ENCODE measurements at places on chromosomes 7 and 10.

- no peak for DNase-seq
Measured at GRCh38 chr10:369221-369683, 234.0 kb downstream of the ZMYND11 start.

- peak; percentile 63 for DNase-seq
Measured at GRCh38 chr10:18238870-18239485, 98.8 kb downstream of the CACNB2 start.

DNA sequence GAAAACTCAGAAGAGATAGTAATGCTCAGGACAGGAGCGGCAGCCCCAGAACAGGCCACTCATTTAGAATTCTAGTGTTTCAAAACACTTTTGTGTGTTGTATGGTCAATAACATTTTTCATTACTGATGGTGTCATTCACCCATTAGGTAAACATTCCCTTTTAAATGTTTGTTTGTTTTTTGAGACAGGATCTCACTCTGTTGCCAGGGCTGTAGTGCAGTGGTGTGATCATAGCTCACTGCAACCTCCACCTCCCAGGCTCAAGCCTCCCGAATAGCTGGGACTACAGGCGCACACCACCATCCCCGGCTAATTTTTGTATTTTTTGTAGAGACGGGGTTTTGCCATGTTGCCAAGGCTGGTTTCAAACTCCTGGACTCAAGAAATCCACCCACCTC is 65.9 kb upstream of the CAPZA2 start:
- DNase-seq, result peak; percentile 74

- DNase-seq, result no peak
Measured at GRCh38 chr10:129653428-129653827, 186.4 kb downstream of the MGMT start.

- DNase-seq, result no peak
Measured at GRCh38 chr10:49528977-49529506, 9.9 kb downstream of the ERCC6 start.

DNA sequence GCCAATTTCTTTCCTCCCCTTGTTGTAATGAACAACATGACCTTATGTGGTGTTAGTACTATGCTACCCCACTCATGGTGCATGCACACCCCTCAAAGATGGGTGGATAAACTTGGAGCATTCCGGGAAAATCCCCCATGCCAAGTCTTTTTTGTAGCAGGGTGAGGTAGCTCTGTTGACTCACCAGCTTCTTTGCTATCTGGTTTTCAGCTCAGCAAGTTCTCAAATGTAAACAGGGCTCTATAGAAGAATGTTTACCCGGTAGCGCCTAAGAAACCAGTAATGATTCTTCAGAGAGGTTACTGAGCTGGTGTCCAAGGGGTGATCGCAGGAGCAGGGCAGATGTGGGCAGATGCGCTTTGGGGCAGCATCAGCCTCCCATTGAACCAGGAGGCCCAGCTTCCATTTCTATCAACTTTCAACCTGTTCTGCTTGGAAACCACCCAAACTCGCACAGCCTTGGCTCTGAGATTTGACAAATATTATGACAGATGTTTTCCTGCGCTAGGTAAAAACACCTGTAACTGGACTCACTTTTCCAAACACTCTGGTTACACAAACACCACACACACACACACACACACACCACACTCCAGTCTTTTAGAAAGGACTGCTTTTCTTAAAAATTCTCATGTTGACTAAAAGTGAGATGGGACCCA is 87.8 kb downstream of the ZRANB1 start:
- peak; percentile 35 for DNase-seq

- DNase-seq, result no peak
Measured at GRCh38 chr7:27155816-27156507, 513 bp downstream of the HOXA7 start.

GRCh38 chr7:136069840-136070529 is 92.8 kb upstream of the MTPN start:
- DNase-seq, result no peak

DNA sequence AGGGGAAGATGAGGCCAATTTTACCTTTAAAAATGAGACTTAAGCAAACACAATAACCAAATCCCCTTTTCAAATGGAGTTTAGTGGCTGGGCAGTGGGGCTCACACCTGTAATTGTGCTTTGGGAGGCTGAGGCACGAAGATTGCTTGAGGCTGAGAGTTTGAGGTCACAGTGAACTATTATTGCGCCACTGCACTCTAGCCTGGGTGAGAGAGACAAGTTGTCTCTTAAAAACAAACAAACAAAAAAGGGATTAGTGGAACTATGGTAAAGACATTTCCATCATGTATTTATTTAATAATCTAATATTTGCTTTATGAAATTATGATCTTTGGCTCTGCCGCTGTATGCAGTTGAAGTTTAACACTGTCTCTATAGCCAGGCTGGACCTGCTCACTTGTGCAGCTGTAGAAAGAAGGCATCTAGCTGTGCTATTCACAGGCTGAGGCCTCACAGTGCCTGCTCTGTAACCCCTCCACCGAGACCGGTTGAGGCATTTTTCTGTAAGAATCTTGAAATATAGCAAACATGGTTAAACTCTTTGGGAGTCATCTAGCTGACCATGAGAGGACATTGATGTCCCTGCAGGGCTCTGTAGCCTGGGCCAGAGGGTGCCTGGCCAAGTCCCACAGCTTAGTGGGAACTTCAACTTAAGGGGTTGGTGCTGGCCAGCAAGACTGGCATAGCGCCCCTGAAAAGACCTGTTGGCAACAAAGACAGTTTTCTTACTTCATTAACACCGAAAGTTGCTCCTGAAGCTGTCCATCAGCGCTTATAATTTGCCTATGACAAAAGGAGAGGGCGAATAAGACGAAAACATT is 131.8 kb downstream of the BMPER start:
- peak; percentile 37 for DNase-seq

DNA sequence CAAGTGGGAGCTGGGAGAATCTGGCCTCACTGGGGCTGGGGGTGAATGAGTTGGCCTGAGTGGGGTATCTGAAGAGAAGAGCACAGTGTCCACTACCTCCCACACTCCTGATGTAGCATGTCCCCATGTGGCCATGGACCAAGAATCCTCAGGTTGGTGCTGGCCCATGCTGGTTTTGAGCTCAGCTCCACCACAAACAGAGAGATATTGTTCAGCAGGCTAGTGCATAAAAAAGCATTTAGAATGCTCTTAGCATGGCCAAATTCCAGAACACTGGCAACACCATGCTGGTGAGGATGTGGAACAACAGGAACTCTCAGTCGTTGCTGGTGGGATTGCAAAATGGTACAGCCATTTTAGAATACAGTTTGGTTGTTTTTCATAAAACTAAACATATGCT is 61.4 kb downstream of the FRMPD2 start:
- no peak for DNase-seq

DNA sequence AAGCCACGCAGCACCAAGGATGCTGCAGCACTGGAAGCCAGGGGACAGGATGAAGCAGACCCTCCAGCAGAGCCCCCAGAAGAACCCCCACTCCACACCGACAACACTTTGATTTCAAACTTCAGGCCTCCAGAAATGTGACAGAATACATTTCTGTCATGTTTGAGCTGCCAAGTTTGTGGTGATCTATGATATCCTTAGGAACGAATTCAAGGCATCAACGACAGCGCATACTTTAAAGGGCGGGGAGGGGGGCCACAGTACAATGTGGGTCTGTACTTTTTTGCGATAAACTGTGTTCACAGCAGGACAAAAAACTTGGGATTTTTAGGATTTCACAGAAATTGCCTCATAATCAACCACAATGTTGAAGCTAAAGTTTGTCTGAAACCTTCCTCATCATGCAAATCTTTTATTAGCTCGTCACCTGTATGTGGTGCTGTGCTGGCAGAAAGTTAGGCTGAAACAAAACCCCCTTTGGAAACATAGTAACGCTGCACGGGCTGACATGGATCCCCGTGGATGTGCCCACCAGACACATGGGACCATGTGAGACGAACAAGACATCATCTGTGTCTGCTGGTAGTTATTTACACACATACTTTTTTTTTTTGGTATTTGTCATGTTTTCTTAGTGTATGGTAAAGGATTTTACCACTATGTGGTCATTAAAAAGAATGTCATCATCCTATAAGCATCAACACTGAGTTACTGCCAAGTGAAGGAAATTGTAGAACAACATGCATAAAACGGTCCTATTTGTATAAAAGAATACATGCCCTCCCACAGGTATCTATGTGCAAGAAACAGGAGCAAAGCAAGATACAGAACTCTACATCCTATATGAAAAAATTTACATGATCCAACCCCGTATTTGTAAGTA is 113.3 kb upstream of the AFAP1L2 start:
- no peak for DNase-seq

DNA sequence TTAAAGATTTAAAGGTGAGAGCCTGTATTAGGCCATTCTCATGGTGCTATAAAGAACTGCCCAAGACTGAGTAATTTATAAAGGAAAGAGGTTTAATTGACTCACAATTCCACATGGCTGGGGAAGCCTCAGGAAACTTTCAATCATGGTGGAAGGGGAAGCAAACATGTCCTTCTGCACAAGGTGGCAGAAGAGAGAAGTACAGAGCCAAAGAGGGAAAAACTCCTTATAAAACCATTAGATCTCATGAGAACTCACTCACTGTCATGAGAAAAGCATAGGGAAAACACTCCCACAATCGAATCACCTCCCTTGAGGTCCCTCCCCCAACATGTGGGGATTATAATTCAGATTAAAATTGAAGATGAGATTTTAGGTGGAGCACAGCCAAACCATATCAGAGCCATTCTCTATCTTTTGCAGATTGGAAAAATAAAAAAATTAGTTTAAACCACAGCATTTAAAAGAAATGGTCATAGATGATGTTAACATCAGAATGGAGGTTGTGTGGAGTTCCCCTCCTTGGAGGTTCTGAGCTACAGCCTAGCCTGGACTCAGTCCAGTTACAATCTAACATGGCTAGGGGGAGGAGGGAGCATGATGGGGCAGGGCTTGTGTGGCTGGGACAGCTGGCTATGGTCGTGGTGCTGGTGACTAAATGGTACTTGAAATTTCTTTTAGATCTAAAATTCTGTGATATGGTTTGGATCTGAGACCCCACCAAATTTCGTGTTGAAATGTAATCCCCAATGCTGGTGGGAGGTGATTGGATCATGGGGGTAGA is 33.1 kb downstream of the GSTO2 start:
- DNase-seq, result peak; percentile 12

Measured in DMS53 (cell line).